ENCODE measurements at places on chromosomes 5 and 9. TPM values are rescaled to one million over a fixed set of nuclear protein-coding genes. Genes with fewer than 3 reads are reported as not detected.

Gene ARHGEF37
- not detected for total RNA-seq

Gene SPATA31D4
- not detected for total RNA-seq

Gene GARNL3
- total RNA-seq: 1.1 TPM

Gene EQTN
- total RNA-seq: not detected

Gene POLR3G
- total RNA-seq: 7.0 TPM

Gene ZSWIM6
- total RNA-seq: 14.9 TPM

Gene SPAAR
- 0.20 TPM for total RNA-seq

Gene RNF180
- 0.37 TPM for total RNA-seq

Gene GLDC
- total RNA-seq: 17.6 TPM

Gene GABRA6
- total RNA-seq: not detected

Gene GPBP1
- 41.9 TPM for total RNA-seq

Gene COMMD10
- 26.8 TPM for total RNA-seq

Gene RNF183
- total RNA-seq: under 0.01 TPM

Gene ZNF782
- total RNA-seq: 4.0 TPM

Gene SLC46A2
- total RNA-seq: not detected

Gene GLRA1
- not detected for total RNA-seq

Gene KLF9
- total RNA-seq: 76.4 TPM

Gene PTPN3
- 0.98 TPM for total RNA-seq

Gene SH2D3C
- total RNA-seq: 0.37 TPM

Gene CDKN2B-AS1
- total RNA-seq: 11.7 TPM

Gene IL9
- total RNA-seq: not detected

Gene GFI1B
- not detected for total RNA-seq

Gene RC3H2
- total RNA-seq: 31.5 TPM

Gene ADGRD2
- not detected for total RNA-seq

Gene FREM1
- total RNA-seq: 0.37 TPM

Gene LCN10
- under 0.01 TPM for total RNA-seq

Gene MEIKIN
- not detected for total RNA-seq

Gene THBS4
- total RNA-seq: 0.59 TPM

Gene NR4A3
- 0.37 TPM for total RNA-seq

Gene ZDHHC11
- total RNA-seq: 2.0 TPM

Gene TTF1
- total RNA-seq: 5.5 TPM

Gene ZFP37
- 0.73 TPM for total RNA-seq

Gene TAS2R1
- total RNA-seq: not detected

Gene WWC1
- total RNA-seq: 4.9 TPM

Gene CMYA5
- 0.59 TPM for total RNA-seq

Gene CCNJL
- not detected for total RNA-seq

Gene SPATA31E1
- 0.59 TPM for total RNA-seq

Gene ADGRV1
- 0.20 TPM for total RNA-seq

Gene RGS7BP
- not detected for total RNA-seq

Gene KYAT1
- 9.8 TPM for total RNA-seq

Gene CKMT2
- 0.78 TPM for total RNA-seq

Gene VPS13A
- 20.2 TPM for total RNA-seq

Gene HRCT1
- 1.8 TPM for total RNA-seq

Gene SH3RF2
- 0.20 TPM for total RNA-seq

Gene SLC36A3
- total RNA-seq: not detected

Gene GRIA1
- total RNA-seq: under 0.01 TPM
